CD4-positive, alpha-beta T cell treated with Interleukin-12 subunit alpha and Interleukin-12 subunit beta, for 1 hour (primary cell): ENCODE measurements at places on chromosomes 7 and 10.
A peak's percentile ranks its signal among the peaks of the same experiment; 100 is the strongest.

GRCh38 chr7:732094-732541, 5.0 kb upstream of the PRKAR1B start:
- DNase-seq, result peak; percentile 16

- no peak for DNase-seq
Observed at GRCh38 chr7:42493436-42494198, 256.6 kb upstream of the GLI3 start.

DNA sequence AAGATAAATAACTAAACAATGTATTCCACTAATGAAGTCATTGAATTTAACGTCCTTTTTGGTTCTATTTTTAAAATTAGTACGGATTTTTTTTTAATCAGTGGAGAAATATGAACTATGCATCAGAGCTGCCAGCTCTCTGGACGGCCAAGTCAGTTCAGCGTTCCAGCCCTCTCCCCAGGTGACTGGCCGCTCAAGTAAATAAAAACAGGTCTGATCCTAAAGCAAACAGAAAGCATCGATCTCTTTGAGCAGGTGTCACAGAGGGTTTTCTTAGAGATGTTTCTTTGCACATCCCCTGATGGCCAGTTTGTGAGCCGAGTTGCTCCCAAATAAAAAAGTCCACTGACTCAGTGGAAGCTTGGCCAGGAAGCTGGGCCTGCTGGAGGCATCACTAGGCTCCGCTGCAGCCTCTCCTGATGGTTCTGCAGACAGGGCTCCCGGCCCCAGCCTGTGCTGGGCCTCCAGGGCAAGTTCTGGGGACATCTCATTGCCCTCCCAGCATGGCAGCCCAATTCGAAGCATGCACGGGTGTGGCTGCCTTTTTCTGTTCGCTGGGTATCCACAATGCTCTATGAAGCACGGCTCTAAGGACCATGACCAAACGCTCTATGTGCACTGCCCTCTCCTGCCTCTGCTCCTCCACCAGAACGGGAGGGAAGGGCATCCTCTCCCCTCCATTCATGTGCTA, 74.7 kb upstream of the PPP2R2D start:
- no peak for DNase-seq

GRCh38 chr10:35545878-35546590, 59.1 kb upstream of the GJD4 start:
- DNase-seq, result no peak

DNA sequence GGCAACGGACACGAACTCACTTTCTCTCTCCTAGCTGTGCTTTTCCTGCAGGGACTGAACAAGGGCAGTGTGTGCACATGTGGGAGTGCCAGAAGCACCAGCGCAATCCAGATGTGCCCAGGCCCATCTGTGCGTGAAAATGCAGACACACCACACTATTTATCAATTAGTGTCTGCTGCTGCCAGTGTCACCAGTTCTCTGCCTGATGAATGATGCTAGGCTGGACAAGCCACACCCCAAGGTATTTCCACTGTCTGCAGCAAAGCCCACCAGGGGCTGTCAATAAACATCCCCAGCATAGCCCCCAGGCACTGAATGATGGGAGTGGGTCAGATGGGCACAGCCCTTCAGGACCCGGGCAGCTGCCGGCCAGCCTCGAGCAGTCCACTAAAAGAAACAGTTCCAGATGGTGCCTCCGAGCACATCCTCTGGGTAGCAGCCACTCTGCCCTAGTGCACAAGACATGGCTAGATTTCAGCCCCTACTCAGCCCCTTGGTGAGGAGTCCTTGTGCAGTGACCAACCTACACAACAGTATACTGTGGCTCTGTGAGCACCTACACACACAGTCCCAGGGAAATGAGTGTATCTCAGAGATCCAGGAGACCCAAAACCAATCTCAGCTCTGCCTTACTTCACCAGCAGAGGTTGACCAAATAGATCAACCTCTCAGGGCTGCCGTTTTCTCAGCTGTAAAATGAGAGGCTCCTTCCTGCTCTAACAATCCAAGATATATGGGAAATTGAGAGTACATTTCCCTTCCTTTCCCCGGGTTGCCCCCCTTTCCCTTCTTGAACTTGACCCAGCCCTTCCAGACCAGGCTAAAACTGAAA, 314.7 kb downstream of the PLXNA4 start:
- no peak for DNase-seq

DNA sequence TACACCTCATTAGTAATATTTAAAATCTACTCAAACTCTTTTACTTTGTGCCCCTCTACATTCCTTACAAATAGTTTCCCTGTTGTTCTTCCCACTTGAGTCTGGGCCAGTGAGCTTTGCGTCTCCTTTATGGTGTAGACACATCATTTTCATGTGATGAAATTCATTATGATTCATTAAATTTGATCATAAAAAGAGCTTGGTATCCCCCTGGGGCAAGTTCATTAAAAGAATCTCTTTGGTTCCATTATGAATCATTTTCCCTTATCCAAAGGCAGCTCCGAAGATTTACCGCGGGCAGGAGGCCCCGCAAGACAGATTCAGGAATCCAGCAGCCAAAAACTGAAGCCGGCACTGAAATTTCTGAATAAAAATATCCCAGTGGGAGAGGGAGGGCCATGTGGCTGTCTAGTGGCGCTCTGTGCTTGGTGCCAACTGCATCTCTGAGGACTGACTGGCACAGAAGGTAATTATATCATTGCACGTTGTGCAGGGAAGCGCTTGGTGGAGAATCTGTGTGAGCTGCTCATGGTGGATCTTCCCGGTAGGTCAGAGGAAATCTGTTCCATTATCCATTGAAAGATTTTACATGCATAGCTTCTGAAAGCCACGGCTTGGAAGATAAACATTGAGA, 151.4 kb upstream of the PITRM1 start:
- DNase-seq, result no peak

GRCh38 chr7:44736896-44737295, 11.8 kb upstream of the ZMIZ2 start:
- no peak for DNase-seq

DNA sequence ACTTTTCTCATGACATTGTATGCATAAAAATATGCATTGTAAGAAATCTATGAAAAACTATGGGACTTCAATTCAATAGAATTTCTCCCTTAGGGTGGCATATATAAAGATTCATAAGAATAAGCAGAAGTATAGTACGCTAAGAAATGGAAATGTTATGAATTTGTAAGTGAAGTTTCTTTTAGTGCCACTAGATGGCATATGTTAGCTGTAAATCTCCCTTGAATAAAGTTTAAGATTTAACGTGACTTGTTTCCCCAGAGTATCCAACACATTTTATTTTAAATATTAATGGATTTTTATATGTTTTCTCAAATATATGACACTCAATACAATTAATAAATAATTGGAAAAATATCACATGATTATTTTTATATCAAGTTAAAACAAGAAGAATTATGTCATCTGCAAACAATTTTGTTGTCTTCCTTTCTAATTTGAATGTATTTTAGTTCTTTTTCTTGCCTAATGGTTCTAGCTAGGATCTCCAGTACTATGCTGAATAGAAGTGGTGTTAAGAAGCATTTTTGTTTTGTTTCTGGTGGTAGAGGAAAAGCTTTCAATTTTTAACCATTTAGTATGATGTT, 287.2 kb downstream of the HGF start:
- DNase-seq, result no peak

- DNase-seq, result no peak
Observed at GRCh38 chr7:69439636-69440325, 158.5 kb upstream of the AUTS2 start.

DNA sequence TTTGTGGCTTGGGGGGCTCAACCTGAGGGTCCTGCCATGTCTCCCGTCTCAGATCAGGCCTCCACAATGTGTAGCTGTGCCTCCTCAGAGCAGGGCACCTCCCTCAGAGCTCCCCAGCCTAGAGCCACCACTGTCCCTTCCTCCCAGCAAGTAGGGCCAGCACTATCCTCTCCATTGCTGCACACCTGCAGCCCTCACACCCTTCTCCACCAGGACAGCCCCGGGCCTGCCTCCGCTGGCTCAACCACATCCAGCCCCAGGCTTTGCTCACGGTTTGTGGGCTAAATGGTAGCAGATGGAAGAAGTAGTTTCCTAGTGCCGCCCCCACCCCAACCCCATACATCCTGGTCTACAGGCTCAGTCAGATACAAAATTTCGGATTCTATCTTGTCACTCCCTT, 10.1 kb downstream of the NFKB2 start:
- no peak for DNase-seq

GRCh38 chr10:44008917-44009709, 360.4 kb upstream of the ZNF32 start:
- DNase-seq, result no peak

GRCh38 chr7:106223156-106223555, 61.6 kb downstream of the NAMPT start:
- no peak for DNase-seq

GRCh38 chr10:3877211-3878000, 92.4 kb upstream of the KLF6 start:
- no peak for DNase-seq

DNA sequence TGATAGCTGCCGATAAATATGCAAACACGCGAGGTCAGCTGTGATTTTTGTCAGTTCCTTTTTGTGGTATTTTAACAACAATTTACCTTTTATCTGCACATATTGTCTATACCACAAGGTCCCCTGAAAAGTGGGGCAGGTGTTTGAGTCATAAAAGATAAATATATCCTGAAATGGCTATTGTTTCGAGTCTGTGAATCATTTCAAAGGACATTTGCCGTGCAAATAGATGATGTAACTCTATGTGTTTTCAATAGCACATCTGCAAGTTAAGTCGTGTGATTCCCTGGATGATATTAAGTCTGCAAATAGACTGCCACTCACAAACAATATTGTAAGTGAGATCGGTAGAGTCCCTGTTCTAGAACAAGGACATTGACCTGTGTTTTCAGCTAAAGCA, 193.0 kb upstream of the PITRM1 start:
- no peak for DNase-seq

GRCh38 chr7:44196450-44196872, 4.3 kb upstream of the YKT6 start:
- DNase-seq, result peak; percentile 32
